NCI-H2171 (cell line): ENCODE measurements at places on chromosomes 7 and 10.

GRCh38 chr10:27344568-27345454 is 104.2 kb upstream of the ACBD5 start:
- no peak for DNase-seq

DNA sequence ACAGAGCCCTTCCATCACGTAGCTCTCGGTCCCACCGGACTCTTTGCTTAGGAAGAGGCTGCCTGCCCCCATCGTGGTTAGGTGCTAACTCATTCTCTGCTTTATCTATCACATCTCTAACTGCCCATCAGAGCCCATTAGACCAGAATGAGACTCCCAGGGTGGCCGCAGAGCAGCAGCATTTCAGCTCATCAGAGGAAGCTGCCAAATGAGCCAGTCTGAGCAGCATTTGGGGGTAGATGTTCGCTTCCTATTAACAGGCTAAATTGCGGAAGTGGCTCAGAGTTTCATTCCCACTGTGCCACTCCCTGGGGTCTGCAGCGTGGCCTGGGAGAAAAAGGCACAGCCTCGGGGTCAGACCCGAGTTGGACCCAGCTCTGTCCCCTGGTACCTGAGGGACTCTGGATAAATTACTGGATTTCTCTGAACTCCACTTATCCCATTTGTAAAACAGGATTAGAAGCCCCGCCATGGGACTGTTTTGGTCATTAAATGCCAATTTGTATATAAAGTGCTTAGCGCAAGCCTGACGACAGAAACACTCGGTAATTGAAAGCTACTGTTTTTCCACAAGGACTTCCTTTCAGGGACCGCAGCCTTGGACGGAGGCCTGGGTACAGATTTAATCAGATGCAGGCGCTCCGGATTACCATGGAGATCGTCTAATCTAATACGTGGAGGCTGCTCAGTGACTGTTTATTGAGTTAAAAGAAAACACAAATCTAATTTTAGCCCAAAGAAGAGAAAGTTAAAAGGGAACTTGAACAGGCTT is 73.8 kb upstream of the PRLHR start:
- DNase-seq, result no peak

- DNase-seq, result no peak
Measured at GRCh38 chr10:93458821-93459257, 23.3 kb downstream of the MYOF start.

GRCh38 chr7:111568870-111569462 is 6.7 kb upstream of the IMMP2L start:
- no peak for DNase-seq

DNA sequence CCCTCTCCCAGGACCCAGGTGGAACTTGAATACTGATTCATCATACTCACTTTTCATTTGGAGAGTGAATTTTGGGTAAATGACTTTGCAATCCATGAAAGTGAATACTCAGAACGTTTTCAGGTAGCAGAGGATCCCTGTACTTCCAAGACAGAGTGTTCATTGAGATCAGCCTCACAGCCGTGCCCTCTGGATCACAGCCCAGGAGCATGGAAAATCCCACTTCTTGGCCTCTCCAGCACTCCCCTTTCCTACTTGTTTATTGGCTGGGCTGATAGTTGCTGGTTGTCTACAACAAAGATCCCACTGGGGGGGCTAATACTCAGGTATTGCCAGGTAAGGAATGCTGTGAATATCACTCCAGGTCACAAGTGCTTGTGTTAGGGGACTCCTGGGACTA is 5.9 kb downstream of the GCK start:
- no peak for DNase-seq

GRCh38 chr10:61781969-61782403 is 119.3 kb downstream of the CABCOCO1 start:
- DNase-seq, result no peak

- DNase-seq, result no peak
Measured at GRCh38 chr7:44622342-44623151, 16.1 kb downstream of the OGDH start.

GRCh38 chr7:155743177-155743576 is 69.1 kb downstream of the SHH start:
- DNase-seq, result no peak

GRCh38 chr10:78925800-78926319 is 142.9 kb upstream of the ZMIZ1 start:
- DNase-seq, result no peak

GRCh38 chr7:148419856-148420832 is 170.4 kb upstream of the C7orf33 start:
- DNase-seq, result no peak

DNA sequence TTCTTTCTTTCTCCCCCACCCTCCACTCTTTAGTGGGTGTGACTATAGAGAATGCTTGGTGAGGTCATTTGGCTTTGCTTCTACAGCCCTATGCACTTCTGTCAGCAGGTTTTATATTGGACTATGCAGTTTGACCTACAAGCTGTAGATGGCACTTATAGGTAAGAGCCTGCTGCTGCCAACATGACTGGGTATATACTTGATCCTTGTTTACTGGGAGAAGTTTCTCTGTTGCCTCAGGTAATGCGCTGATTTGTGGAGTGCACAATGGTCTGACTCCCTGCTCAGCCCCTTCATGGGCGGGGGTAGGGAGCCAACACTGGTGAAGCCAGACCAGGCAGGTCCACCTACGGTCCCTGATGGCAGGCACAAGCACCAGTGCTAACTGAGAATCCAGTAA is 33.7 kb upstream of the C7orf33 start:
- DNase-seq, result no peak

GRCh38 chr7:96198047-96198636 is 123.8 kb downstream of the SLC25A13 start:
- DNase-seq, result no peak

DNA sequence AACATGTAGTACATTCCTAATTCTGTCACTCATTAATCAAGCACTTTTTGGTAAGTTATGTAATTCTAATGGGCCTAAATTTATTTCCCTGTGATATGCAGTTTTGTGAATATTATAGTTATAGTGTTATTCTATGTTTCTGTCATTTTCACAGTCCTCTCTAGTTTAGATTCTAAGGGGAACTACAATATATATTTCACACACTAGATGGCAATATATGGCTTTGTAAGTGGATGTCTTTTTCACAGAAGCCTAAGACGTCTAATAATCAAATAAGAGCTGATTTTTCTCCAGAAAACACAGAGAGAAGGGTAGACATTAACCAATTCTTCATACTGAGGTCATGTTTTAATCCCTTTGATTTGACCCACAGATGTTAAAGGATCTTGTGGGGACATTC is 18.0 kb downstream of the RNLS start:
- no peak for DNase-seq

DNA sequence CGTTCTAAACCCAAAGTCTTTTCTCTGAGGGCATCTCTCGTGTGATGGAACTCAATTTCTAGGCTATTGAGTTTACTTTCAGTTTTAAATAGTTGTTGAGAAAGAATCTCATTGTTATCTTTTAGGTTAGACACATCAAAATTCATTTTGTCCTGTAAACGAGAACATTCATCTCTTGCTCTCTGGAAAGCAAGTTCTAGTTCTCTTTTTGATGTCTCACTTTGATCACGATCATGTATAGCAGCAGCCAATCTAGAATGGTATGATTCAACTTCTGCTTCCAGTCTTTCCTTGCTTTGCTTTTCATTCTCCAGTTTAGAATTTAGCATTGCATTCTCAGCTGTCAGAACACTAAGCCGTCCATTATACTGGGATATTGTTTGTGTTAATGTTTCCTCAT is 65.1 kb downstream of the ANKRD26 start:
- DNase-seq, result no peak

DNA sequence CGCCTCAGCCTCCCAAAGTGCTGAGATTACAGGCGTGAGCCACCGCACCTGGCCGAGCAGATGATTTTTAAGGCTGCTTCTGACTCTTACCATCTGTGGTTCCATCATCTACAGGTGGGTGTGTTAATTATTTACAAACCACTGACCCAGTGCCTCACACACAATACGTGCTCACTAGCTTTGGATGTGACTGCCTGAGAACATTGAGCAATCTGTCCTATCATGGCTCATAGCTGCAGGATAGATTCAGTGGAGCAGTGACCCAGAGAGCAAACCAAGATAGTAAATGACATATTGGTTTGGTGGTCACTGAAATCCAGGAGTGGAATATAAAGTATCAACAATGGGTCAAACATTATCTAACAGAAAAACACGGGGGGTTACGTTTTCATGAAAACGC is 24.1 kb downstream of the GPAM start:
- no peak for DNase-seq

DNA sequence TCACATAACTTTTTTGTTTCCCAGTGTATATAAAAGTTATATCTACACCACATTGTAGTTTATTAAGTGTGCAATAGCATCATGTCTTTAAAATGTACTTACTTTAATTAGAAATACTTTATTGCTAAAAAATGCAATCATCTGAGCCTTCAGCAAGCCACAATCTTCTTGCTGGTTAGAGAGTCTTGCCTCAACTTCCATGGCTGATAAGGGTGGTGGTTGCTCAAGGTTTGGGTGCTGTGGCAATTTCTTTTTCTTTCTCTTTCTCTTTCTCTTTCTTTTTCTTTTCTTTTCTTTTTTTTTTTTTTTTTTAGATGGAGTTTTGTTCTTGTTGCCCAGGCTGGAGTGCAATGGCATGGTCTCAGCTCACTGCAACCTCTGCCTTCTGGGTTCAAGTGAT is 360.0 kb downstream of the MAGI2 start:
- DNase-seq, result no peak

DNA sequence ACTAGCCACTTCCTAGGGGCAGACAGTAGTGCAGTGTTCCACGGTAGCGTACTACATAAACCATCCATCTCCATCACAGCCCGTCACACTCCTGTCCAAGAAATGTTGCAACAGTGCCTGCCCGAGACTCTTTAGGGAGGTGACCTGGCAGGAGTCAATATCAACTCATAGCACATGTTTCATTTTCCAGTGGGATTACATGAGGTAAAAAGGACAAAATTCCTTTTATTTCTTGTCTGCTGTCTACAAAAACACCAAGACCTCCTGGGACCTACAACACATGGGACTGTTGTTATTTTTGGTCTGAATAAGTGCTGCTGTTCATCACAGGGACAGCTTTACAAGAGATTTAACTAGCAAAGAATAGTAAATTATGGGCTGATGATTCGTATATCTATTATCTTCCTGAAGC is 99.9 kb downstream of the MPP7 start:
- DNase-seq, result no peak

- DNase-seq, result no peak
Measured at GRCh38 chr7:22385326-22385725, 28.4 kb upstream of the RAPGEF5 start.

DNA sequence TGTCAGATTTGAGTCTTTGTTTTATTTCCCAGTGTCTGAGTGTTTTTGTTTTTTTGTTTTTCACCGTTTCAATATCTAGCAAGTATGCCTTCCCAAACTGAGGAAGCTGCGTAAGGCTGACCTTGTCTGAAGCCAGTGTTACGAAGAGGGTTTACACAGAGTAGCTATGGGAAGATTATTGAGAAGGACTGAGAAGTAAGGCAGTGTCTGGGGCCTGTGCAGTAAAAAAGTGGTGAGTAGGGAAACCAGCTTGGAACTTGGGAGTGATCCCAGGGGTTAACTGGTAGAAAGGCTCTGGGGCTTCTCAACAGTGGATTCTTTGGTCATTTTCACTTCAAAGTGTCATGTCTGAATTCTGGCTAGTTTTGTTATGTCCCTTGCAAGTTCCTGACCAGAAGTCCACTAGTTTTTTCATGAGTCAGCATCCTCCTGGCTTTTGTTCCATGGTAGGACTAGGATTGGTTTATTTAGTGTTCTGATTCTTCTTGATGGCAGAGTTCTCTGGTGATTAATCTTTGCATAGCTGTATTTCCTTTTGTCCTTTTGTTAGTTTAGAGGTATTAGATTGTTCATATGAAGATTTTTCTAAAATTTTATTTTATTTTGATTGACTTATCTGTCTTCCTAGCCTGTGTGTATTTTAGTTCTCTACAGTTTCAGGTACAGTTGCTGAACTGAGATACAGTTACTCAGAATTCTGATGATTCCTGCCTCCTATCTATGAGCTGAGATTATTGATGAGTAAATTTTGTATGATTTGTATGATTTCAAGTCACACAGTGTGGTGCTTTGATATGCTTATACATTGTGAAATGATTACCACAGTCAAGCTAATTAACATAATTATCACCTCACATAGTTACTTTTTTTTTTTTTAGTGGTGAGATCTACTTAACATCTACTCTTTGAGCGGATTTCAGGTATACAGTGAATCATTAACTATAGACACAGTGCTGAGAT is 19.0 kb downstream of the GARS1 start:
- DNase-seq, result no peak

DNA sequence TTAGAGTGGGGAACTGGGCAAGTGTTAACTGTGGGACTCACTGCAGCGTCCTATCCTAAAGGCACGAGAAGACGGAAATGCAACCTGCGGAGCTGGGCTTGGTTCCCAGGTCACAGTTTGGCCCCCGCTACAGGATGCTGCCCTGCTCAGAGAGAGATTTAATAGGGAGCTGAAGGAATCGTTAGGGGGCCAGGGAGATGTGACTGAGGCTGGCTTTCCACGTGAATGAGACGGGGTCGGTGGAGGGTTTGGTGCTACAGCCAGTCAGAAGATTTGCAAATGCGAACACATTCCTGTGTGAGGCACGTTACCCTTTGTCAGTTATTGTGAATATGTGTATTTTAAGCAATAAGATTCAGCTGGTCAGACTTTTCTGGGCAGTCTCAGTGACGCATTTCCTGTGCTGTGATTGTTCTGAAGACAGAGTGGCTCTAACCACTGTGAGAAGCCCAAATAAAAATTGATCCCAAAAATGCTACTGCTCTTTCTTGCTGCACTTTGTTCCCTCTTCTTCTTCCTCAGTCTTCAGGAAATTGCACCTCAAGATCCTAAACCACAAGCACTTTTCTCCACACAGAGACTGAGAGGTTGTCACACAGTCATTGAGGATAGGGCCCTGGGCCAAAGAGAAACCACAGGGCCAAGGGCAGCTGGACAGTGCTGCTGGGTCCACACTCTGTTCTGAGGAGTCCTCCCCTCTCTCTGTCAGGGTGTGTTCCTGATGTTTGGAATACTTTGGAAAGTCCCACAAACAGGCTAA is 21.2 kb downstream of the CYP17A1 start:
- no peak for DNase-seq

DNA sequence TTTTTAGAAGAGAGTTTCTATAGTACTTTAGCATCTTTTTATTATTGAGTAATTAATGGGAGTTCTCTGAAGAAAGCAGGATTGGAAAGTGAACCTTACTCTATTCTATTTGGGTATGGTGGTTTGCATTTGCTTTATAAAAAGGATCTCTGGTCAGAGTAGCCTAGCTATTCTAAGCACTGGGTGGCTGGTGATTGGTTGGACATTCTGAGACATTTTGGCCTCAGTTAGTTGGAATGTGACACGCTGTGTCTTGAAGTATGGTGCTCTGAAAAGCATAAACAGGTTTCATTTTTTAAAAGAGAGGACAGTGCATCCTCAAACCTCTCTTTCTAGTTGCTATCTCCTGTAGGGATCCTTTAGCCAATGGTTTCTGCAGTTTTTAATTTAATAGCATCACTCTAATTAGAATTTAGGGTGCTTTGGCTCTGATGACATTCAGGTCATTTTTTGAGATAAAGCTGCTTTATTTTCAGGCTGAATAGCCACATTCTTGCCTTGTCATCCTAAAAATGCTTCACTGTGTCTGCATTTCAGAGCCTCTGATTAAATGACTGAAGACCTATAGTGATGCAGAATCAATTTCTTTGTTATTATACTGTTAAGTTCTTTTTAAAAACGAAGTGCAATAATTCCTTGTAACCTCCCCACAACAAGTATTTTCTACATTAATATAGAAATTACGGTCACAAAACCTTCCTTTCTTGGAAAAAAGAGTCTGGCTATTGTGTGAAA is 20.6 kb downstream of the TMEM178B start:
- no peak for DNase-seq
